Activated CD4-positive, alpha-beta T cell treated with anti-CD3 and anti-CD28 coated beads, Interleukin-2, amount 50 U/mL, for 24 hours (primary cell): ENCODE measurements at places on chromosomes 11 and 22.

GRCh38 chr22:41687901-41688364 lies 734 bp downstream of the SNU13 start:
- DNase-seq: no peak

DNA sequence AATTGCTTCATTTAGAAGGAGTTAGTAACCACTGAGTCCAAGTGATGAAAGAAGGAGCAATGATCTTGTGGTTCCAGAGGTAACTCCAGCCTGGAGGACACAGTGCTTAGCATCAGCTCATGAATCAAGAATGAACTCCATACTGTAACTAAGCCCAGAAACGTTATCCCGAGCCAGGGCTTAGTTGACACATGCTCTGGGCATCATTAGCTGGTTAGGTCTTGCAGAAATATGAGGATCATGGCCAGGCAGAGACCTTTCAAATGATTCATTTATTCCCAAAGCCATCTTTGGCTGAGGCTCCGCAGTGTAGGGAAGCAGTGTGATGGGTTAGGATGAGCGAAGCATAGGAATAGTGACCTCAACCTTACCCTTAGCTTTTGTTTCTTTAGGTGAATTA lies 277.4 kb downstream of the FAM76B start:
- no peak for DNase-seq

GRCh38 chr22:24303007-24303406 lies 32.4 kb downstream of the SPECC1L start:
- DNase-seq: no peak

- DNase-seq: no peak
Observed at GRCh38 chr11:80562523-80563125, 1121.8 kb upstream of the TENM4 start.

DNA sequence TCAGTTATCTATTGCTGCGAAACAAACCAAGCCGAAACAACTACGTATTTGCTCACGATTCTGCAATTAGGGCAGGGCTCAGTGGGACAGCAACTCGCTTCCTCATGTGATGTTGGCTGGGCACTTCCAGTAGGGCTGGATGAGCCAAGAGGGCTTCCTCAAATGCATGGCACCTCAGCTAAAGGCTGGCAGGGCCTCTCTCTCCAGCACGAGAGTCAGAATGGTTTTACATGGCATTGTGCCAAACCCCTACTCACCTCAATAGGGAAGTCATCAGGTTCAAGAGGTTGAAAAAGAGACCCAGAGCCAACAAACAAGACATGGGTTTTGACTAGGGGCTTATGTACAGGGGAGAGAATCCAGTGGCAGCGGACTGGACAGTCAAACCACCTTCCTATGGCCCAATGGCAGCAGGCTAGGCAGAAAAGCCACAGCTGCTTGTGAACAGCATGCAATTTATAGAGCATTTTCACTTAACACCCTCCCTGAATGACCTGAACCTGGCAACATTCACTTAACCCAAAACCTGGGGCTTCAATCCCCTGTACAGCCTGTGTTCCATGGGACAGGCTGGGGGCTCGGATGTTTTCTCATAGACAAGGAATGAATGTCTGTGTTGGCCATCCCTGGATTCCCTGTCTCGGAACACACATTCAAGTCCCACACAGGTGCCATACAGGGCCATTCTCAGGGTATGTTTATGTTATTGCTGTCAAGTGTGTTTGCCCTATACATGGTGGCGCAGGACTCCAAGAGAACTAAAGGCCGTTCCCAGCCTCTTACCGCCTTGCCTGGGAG lies 154.2 kb upstream of the NAV2 start:
- no peak for DNase-seq

GRCh38 chr11:70581991-70582885 lies 183.9 kb downstream of the CTTN start:
- DNase-seq: no peak
